HCT116 (cell line): ENCODE measurements at places on chromosomes 6 and 20. TPM values are rescaled to one million over a fixed set of nuclear protein-coding genes. Genes with fewer than 3 reads are reported as not detected.

GRCh38 chr6:14088600-14089192 is 28.9 kb upstream of the CD83 start:
- no peak for DNase-seq
- no peak overlapping the region for H3K4me3 ChIP-seq
- no peaks in the 10 kb centered on the region for H3K36me3 ChIP-seq
- no peak overlapping the region for H3K27ac ChIP-seq
- H3K27me3 ChIP-seq, result no peaks in the 10 kb centered on the region
- H3K4me1 ChIP-seq, result no peaks in the 10 kb centered on the region

SAPCD1 gene
- 18.2 TPM for total RNA-seq

TFAP2D gene
- not detected for total RNA-seq

DNA sequence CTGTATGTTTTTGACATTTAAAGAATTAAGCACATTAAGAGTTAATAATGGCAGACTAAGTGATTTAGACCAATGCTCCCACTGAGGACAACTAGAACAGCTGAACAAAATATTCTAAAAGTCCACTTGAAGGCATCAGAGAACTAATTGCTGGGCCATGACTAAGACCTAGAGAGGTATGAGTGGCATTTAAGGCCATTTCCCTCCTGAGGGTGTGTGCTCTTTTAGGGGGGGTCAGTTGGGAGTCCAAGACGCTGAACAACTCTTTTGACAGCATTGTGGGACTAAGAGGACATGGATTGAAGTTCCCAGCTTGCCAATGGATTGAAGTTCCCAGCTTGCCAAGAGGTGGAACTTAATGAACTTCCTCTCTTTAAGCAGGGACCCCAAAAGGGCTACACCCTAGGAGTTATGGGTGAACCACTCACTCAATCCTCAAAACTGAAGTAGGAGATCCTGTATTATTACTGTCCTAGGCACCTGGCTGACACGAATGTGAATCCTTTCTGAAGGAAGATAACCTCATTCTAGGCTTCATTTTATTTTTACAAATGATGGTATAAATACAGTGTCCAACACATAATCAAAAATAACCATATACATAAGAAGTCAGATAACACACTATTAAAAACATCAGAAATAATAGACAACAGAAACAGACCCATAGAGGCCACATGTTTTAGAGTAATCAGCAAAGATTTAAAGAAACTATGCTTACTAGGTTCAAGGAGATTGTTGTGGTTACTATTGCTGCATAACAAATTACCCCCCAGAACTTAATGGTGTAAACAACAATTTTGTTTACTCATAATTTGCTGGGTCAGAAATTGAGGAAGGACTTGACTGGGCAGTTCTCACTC is 175.1 kb downstream of the VEGFA start:
- H3K4me3 ChIP-seq, result no peak overlapping the region
- no peaks in the 10 kb centered on the region for H3K36me3 ChIP-seq
- DNase-seq, result no peak
- no peaks in the 10 kb centered on the region for H3K27me3 ChIP-seq

DNA sequence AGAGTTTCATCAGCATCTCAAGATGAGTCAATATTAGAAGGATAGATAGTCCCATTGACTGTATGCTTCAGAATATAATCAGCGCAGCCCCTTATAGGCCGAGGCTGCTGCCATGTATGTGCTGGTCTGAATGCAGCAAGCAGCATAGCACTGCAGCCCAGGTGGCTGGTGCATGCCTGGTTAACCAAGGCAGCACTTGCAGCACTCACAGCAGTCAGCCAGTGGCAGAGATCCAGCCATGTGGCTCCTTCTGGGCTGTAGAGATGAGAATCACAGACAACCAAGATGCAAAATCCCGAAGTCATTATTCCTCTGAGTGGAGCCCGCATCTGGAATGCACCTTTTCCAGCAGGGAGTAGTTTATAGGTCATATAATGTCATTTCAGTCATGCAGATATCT is 251.9 kb downstream of the UST start:
- peaks cover 12% of the 10 kb centered on the region for H3K4me1 ChIP-seq
- H3K36me3 ChIP-seq, result no peaks in the 10 kb centered on the region
- no peak for DNase-seq
- H3K27ac ChIP-seq, result no peak overlapping the region
- H3K4me3 ChIP-seq, result no peak overlapping the region

CALHM6 gene
- not detected for total RNA-seq

GRCh38 chr20:47231382-47232039 is 125.0 kb downstream of the ZMYND8 start:
- peaks cover 50% of the 10 kb centered on the region for H3K36me3 ChIP-seq
- DNase-seq, result no peak
- H3K4me3 ChIP-seq, result no peak overlapping the region

DNA sequence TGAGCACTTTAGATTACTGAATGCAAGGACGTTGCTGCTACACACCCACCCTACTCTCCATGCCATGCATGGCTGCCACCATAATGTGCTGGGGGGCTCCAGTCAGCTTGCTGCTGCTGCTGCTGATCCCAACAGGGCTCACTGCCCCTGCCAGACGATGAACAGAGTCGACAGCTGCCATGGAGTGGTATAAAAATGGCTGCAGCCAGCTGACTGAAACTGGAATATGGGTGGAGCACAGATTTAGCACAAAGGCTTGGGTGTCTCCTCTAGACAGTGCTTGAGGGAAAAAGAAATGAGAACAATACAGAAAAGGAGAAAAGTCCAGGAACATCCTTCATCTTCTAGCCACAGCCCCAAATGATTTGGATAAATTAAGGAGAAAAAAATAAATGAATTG is 150.7 kb downstream of the PDSS2 start:
- H3K4me3 ChIP-seq, result no peak overlapping the region
- peaks cover 6% of the 10 kb centered on the region; the same call in 1 of the 2 replicates for H3K4me1 ChIP-seq
- no peaks in the 10 kb centered on the region for H3K27me3 ChIP-seq
- no peak for DNase-seq
- H3K36me3 ChIP-seq, result no peaks in the 10 kb centered on the region
